Stimulated activated CD8-positive, alpha-beta memory T cell treated with anti-CD3 and anti-CD28 coated beads, Interleukin-4, amount 100 ng/mL, for 4 hours (primary cell): ENCODE measurements at places on chromosomes 1 and 21.

DNA sequence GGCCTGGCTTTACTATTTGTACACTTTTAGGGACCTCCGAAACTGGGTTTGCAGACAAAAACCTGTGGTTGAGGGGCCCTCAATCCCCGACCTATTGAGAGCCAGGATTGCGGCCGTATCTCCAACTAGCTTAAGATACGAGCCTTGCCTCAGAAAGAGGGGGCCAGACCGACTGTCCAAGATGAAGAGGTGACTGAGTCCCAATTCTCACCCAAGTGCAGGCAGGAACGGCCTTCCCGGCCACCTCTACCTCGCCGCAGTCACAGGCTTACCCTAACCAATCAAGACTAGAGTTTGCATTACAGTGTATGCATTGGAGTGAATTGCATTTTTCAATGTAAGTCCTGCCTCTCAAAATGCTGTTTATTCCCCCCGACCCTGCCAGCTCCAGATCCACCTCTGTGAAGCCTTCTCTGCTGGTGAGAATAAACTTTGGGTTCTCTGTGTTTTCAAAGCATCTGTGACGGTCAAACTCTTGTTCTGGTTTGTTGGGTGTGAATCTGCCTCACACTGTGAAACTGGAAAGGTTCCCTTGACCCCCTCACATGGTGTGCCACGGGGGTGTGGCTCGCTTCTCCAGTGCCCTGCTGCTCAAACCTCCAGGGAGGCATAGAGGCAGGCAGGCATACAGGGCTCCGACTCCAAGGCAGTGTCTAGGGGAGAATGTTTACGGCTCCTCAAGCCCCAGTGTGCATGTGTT is 62.2 kb upstream of the WLS start:
- DNase-seq: no peak

- DNase-seq: no peak
Observed at GRCh38 chr21:34924771-34925419, 124.2 kb downstream of the RUNX1 start.

DNA sequence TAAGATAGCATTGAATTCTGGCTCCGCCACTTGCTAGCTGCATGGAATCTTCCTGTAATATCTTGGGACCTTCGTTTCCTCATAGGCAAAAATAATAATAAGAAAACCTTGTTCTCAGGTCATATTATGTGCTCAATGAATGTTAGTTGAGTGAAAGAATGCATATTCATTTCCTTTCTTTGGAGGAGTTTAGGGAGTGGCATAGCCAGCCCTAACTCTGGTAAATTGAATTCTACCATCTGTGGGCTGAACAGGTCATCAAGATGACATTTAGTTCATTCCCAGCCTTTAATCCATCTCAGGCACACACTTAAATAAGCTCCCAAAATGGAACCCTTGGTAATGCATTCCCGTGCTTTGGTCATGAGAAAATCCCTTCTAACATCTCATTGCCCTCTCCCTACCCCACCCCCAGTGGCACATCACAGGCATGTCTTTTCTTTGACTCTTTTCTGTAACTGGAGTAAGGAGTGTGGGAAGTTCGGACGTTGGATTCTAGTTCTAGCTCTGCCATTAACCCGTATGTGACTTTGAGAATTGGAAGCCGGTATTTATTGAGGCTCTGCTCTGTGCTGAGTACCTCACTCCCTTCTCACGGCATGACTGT is 13.2 kb upstream of the MYOG start:
- no peak for DNase-seq

- no peak for DNase-seq
Observed at GRCh38 chr1:95230768-95231191, 3.2 kb upstream of the RWDD3 start.

GRCh38 chr1:153842006-153842471 is 66.8 kb downstream of the SLC27A3 start:
- no peak for DNase-seq

- DNase-seq: no peak
Observed at GRCh38 chr1:39154553-39155421, 49.7 kb upstream of the MACF1 start.

DNA sequence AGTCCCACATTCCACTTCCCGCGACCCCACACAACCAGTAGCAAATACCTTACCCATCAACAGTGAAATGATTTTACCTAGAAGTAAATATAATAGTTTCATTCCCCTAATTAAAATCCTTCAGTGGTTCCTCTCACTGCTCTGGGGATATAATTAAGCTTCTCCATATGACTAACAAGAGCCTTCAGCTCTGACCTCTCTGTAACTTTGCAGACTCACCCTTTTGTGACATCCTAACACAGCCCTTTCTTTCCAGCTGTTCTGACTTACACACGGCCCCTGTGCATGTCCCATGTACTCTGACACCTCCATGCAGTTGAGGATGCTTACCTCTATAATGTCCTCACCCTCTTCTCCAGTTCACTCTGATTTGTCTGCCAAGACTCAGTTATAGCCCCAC is 137.3 kb upstream of the SPAG17 start:
- DNase-seq: no peak

DNA sequence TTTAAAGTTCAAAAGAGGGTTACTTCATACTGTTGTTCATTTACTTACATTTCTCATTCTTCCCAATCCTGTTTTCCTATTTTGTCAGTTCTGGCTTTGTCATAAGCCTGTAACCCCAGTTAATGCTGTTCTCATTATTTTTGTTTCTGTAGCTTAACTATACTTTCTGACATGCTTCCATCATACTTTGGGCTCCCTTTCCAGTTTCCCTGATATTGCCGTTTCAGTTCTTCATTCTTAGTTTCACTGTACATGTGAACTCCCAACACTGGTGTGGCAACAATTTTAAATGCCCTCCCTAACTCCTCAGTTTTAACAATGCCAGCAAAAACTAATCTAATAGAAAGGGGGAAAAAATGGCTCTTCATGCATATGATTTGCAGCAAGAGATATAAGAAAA is 456.7 kb downstream of the LMO4 start:
- DNase-seq: no peak

DNA sequence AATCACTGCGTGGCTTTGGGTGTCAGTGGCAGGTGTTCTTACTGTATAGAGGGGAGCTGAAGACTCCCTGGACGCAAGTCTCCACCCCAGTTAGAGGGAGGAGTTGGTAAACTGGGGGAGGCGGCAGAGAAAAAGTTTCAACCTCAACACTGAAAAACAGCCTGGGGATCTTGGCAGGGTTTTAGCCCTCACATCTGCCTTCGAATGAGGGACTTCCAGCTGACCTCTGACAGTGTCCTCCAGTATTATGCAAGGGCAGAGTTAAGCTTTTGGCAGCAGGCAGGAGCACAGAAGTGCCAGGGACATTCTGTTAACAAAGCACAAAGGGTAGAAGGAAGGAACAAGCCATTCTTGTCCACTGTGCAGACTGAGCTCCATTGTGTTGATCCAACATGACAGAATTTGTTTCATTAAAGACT is 41.2 kb upstream of the RAB4A start:
- no peak for DNase-seq

GRCh38 chr1:182122913-182123260 is 61.4 kb upstream of the ZNF648 start:
- DNase-seq: no peak

- no peak for DNase-seq
Observed at GRCh38 chr1:43035821-43036741, 77.4 kb upstream of the SLC2A1 start.

DNA sequence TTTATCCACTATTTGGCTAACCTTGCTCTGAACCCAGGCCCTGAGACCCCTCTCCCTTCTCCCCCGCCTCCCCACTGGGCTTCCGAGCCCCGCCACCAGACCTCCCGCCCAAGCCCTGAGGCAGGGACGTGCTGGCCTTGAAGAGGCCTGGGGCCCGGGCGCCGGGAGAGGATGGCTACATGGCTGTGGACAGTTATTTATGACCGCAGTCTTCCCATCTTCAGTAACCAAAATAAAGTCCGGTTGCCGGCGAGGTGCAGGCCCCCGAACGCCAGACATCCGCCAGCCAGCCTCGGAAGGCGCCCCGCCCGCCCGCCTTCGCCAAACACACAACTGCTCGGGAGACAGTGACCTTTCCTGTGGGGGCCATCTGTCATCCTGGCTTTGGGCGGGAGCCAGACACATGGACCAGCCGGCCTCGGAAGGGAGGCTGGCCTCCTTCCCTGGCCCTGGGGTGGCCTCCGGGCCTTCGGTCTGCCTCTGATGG is 69.0 kb downstream of the DHRS3 start:
- DNase-seq: no peak

GRCh38 chr1:202315576-202316168 is 26.1 kb downstream of the UBE2T start:
- peak; percentile 55 for DNase-seq

GRCh38 chr1:44047131-44047530 is 15.9 kb upstream of the SLC6A9 start:
- no peak for DNase-seq

- no peak for DNase-seq
Observed at GRCh38 chr1:172380441-172381244, 39.8 kb upstream of the C1orf105 start.

DNA sequence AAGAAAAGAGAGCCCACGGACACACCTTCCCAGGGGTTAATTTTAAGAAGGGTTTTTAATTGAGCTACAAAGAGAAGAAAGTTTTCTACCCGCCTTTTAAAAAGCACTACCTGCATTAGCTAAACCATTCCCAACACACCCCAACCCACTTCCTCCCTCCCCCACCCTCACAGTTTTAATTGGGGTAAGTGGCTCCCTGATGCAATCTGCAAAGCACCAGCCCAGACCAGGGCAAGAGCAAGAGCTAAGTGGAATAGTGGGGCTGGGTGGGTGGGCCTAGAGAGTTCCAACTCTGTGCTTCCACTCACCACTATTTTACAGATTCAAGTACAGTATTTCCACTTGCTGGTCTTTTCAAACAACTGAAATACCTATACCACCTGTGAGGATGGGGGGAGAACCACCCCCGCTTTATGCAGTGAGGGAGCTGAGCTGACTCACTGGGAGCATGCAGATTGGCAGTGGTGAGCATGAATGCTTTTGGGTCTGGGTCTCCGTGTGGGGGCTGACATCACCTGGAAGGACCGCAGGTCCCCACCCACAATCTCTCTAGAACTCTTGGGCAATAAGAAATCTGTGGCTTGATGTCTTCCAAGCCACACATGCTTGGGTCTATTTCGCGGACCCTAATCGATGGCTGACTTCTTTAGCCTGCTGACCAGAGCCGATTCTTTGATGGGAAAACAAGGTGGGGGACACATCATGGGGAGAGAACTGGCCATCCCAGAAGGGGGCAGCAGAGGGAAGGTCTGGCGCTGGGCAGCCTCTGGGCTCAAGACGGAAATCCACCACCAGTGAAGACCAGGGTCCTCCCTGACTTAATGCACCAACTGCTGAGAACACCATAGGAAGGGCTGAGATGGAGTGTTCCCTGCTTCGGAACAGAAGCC is 95.5 kb downstream of the SSBP3 start:
- no peak for DNase-seq

GRCh38 chr1:40299366-40300248 is 17.5 kb downstream of the COL9A2 start:
- DNase-seq: no peak
